ENCODE measurements at places on chromosomes 2 and 18.

- peak; percentile 67 for DNase-seq
Observed at GRCh38 chr2:231482806-231483391, 18.6 kb upstream of the NCL start.

GRCh38 chr2:24076849-24077534 is 866 bp upstream of the SF3B6 start:
- DNase-seq = peak; percentile 15

GRCh38 chr2:138724729-138725459 is 55.3 kb downstream of the NXPH2 start:
- DNase-seq = no peak

GRCh38 chr2:136112317-136113208 is 5.4 kb downstream of the CXCR4 start:
- DNase-seq = no peak

DNA sequence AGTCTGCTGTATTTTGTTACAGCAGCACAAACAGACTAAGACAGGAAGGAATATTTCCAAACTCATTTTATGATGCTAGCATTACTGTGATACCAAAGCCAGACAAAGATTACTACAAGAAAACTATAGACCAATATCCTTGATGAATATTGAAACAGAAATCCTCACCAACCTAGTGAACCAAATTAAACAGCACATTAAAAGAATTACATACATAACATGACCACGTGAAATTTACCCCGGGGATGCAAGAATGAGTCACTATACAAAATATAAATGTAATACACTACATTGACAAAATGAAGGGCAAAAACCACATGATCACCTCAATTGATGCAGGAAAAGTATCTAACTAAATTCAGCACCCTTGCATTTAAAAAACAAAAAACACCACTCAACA is 112.6 kb downstream of the CHN1 start:
- DNase-seq = peak; percentile 14

GRCh38 chr18:45820106-45820745 is 5.2 kb upstream of the SIGLEC15 start:
- DNase-seq = no peak

DNA sequence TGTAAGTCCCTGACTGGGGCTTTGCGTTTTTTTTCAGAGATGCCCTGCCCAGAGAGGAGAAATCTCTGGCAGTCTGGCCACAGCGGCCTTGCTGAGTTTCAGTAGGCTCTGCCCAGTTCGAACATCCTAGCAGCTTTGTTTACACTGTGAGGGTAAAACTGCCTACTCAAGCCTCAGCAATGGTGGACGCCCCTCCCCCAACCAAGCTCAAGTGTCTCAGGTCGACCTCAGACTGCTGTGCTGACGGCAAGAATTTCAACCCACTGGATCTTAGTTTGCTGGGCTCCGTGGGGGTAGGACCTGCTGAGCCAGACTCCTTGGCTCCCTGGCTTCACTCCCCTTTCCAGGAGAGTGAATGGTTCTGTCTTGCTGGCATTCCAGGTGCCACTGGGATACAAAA is 31.7 kb downstream of the L3MBTL4 start:
- DNase-seq = no peak

- no peak for DNase-seq
Observed at GRCh38 chr2:84234103-84234502, 225.0 kb downstream of the SUCLG1 start.

GRCh38 chr18:62164855-62165487 is 21.9 kb downstream of the PIGN start:
- no peak for DNase-seq

GRCh38 chr2:36597532-36598377 is at the start of gene FEZ2:
Gene FEZ2, minus strand, starts transcription at chr2:36598168. Its CDS starts 26 bp downstream, at chr2:36598142.
- DNase-seq = peak; percentile 80

- no peak for DNase-seq
Observed at GRCh38 chr2:190205657-190206056, 114.0 kb downstream of the HIBCH start.

- DNase-seq = no peak
Observed at GRCh38 chr2:108316461-108317258, 28.0 kb downstream of the SULT1C2 start.

DNA sequence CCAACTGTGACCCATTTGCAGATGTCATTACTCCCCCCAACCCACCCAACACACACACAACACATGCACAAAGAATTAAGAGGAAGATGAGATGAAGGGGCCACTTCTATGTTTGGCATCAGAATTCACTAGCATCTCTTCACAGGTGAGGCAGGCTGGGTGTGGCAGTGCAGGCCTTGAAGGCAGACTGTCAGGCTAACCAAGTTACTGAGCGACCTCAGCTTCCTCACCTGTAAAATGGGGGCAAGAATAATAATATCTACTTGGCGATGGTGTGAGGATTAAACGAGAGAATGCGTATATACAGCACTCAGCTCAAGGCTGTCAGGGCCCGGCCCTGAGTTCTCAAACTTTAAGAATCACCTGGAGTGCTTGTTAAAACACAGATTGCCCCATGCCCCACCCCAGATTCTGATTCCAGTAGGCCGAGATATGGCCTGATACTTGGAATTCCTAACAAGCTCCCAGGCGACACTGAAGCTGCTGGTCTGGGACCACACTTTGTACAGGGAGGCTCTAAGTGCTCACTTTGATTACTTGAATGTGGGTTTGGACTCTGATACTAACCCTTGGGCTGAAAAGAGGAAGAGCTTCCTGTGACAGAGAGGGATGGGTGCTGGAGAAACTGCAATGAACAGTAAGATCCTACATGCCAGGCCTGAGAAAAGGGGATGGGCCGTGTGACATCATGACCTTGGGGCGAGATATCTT is 1.1 kb downstream of the ACTG2 start:
- DNase-seq = no peak

Measured in RPMI7951 (cell line).